Activated B cell treated with CpG ODN at 0.5 μM for 24 hours (primary cell): ENCODE measurements at places on chromosomes 1 and 21. TPM values are rescaled to one million over a fixed set of nuclear protein-coding genes. Genes with fewer than 3 reads are reported as not detected.

DNA sequence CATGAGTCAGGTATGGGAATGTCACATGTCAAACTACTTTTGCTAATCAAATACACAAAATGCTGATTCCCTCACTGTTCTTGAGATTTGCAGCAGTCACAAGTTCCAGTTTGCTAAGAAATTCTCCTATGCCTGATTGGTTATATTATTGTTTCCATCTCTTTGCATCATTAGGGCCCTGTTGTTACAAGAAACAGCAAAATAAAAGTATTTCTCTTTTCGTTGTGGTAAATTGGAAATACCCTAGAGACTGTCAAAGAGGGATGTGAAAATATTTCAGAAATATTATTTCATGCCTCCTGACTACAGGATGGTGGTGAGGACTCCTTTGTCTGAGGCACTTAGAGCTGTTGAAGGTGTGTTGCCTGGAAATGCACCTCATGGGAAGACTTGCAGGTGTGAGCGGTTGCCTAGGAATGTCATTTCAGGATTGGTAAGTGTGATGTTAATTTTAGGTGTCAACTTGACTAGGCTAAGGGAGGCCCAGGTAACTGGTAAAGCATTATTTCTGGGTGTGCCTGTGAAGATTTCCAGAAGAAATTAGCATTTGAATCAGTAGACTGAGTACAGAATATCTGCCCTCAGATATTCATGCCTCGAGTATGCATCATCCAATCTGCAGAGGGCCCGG is 117.4 kb downstream of the ROR1 start:
- DNase-seq: no peak

DNA sequence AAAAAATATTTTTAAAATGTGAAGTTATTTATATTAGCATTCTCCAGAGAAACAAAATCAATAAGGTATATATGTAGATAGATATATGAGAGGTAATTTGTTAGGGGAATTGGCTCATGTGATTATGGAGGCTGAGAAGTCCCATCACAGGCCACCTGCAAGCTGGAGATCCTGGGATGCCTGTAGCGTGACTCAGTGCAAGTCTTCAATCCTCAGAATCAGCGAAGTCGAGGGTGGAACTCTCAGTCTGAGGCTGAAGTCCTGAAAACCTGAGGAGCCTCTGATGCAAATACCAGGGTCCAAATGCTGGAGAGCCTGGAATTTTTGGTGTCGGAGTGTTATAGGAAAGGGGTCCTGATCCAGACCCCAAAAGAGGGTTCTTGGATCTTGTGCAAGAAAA is 658.5 kb downstream of the USP25 start:
- DNase-seq: no peak

DNA sequence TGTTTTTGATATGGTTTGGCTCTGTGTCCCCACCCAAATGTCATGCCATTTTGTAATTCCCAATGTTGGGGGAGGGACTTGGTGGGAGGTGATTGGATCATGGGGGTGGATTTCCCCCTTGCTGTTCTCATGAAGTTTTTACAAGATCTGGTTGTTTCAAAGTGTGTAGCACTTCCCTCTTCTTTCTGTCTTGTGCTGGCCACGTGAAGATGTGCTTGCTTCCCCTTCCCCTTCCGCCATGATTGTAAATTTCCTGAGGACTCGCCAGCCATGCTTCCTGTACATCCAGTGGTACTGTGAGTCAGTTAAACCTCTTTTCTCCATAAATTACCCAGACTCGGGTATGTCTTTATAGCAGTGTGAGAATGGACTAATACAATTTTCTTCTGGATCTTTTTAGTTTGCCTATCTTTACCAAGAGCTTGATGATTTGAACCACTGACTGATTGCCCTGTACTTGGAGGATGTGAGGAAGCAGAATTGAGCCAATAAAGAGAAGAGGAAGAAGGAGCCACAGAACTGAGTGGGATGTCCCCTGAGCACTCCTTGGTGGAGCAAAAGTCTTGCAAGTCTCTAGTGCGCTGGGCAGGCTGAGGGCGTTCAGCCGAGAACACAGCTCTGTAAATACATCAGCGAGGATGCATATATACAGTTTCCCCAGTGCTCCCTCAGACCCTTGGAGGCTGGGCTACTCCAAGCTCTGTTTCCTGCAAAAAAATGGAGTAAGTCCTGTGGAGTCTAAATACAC is 102.6 kb downstream of the CYYR1 start:
- no peak for DNase-seq

CIART gene
- 0.20 and 1.0 TPM in 2 replicates for total RNA-seq

GRCh38 chr1:22753481-22753971 is 42.9 kb downstream of the EPHB2 start:
- no peak for DNase-seq

ZBTB8A gene
- 0.11 and 0.24 TPM in 2 replicates for total RNA-seq

DNA sequence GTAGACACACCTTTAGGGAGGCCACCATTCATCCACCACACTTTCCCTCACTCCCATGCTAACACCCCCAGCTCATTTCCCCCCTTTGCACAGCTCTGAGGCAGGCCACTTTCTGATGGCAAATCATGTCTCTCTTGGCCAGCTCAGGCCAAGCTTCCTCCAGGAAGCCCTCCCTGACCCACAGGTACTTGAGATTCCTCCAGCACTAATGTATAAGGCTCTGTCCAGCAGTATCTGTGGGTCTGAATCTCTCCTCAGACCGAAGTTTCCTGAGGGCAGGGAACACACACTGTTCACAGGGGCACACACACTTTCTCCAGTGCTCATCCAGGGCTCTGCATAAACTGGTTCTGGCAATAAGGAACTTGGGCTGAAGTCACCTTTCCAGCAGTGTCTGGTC is 19.2 kb downstream of the LGR6 start:
- no peak for DNase-seq

DNA sequence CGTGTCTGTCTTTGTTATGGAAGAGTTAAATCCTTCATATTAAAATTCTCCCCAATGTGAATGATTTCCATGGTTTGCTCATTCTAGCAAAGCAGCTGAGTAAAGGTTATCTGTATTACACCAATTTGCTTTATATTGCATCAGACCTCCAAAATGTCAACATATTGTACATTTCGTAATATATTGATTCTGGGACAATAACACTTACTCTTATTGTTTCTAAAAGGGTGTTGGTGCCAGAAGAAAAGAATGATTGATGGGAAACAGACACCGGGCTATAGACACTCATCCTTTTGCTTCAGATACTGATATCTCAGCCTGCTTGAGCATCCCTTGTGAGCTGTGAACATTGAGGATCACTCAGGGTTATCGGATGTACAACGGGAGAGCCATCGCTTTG is 7.0 kb downstream of the NTNG1 start:
- no peak for DNase-seq

GRCh38 chr21:41576013-41576615 is 68.2 kb upstream of the TMPRSS2 start:
- no peak for DNase-seq

DNA sequence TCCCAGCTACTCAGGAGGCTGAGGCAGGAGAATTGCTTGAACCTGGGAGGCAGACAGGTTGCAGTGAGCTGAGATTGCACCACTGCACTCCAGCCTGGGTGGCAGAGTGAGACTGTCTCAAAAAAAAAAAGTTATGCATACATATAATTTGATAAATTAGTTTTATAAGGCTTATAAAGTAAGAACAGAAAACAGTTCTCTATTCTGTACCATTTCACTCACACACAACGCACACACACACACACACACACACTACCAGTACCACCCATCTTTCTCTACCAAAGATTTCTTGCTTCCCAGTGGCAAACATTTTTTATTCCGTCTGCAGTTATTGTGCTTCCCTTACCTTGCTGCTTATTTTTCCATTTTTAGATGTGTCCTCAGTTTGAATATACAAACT is 46.4 kb upstream of the FASLG start:
- no peak for DNase-seq

PLA2G4A gene
- not detected in 2 replicates for total RNA-seq

DNA sequence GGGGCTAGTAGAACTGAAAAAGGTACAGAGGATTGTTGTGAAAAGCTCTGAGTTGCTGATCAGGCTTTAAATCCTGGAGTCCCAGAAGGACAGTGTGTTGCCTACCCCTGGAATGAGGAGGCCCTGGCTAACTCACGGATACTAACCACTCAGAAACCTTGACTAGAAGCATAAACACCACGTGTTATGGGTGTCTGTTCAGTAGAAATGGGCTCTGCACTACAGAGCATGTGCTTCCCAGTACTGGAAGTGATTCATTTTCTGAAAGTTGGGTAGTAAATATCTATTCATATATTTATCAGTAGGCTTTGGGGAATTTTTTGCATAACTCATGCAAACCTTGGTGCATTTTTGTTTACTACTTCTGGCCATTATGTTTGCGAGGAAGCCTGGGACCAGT is 15.1 kb upstream of the CLCA1 start:
- DNase-seq: no peak

DNA sequence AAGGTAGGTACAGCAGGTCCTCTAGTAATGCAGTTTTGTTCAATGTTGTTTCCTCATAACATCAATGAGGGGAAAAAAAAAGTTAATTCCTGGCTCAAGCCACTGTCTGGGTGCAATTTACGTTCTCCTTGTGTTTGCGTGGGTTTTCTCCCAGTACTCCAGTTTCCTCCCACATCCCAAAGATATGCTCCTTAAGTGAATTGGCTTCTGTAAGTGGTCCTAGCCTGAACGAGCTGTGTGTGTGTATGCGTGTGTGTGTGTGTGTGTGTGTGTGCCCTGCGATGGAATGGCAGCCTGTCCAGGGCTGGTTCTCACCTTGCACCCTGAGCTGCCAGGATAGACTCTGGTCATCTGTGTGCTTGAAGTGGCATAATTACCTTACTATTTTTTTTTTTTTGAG is 332.0 kb downstream of the PDE4B start:
- no peak for DNase-seq

GRCh38 chr1:234144901-234145300 is 228.4 kb upstream of the COA6 start:
- no peak for DNase-seq

DNA sequence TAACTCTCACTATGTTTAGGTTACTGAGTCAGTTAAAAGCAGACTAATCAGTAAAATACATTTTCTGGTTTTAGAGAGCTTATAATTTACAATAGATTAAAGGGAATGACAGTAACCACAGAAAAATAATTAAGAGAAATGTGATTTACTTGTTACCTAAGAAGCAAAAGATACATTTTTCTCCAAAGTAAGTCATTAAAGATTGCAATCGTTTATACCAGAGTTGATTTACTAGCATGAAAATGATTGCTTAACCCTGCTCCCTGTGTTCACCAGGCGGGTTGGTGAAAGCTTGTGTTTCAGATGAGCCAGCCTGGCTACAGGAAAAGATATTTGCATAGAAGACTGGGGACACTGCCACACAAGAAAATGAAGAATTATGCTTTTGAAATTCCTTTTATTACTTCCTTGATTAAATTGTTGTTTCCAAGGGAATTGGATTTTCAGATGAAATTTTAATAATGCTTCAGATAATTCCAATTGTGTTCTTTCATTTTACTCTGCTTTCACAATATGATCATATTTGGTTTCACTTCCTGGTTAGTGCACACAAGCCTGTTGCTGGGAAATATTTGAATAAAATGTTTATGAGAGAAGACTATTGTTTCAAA is 27.9 kb downstream of the LRRC8B start:
- DNase-seq: no peak

DNA sequence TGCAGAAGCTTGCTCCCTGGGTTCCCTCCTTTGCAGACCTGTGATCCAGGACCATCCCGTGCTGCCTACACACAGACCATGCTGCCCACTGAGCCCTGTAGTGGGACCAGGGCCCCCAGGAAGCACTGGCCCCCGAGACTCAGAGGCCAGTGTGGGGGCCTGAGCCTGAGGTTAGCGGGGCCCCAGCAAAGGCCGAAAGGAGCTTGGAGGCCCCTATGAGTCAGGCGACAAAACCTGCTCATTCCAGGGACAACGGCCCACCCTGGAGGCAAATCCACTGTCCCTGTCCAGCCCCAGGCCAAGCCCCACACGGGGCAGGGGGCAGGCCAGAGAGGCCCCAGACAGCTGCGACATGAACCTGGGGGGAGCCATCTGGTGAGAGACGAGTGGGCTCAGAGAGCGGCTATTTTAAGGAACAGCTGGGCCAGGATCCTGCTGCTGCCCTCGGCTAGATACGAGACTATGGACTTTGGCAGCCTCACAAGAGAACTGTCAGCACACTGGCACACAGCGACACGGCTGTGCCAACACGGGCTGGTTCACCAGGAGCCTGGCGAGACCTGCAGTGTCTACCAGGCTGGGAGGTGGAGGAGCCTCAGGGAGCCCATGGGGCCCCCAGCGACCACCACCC is 74.7 kb downstream of the ARHGEF16 start:
- DNase-seq: no peak

C2CD2 gene
- 6.7 TPM in 2 replicates for total RNA-seq

DNA sequence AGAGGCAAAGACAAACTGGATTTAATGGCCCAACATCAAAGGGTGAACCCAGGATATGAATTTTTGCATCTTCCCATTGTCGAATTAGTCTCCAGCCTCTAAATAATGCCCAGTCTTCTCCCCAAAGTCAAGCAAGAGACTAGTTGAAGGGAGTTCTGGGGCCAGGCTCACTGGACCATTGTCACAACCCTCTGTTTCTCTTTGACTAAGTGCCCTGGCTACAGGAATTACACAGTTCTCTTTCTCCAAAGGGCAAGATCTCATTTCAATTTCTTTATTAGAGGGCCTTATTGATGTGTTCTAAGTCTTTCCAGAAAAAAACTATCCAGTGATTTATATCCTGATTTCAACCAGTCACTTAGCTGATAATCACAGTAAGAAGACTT is 26.5 kb downstream of the CD53 start:
- no peak for DNase-seq

DNA sequence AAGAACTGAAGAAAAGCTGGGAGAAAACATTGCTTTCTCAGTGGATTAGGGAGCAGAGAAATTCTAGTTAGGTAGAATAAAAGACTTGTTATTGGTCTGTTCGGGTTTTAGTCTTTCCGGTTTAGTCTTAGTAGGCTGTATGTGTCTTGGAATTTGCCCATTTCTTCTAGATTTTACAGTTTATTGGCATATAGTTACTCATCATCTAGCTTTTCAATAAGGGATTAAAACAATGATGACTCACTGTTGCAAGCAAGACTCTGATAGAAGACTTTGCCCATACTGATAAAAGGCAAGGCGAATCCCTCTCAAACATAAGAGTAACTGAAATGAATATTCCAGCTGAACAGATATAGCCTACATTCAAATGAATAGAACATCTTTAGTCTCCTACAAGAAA is 62.3 kb downstream of the GPR137B start:
- DNase-seq: no peak

DNA sequence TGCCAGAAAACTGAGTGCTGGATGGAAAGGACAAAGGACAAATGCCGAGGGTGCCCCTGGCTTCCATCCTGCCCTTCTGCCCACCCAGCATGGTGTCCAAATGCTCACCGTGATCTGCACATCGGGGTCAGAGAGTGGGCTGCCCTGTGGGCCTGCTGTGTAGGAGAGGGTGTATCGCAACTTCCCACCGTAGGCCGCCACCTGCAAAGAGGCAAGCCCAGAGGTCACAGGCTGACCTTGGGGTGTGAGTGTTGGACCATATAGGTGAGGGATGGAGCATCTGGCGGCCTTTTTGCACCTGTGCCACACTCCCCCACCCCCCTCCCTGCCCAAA is 53.5 kb downstream of the LDLRAD2 start:
- peak; percentile 24 for DNase-seq

AMY1A gene
- not detected in 2 replicates for total RNA-seq

CD5L gene
- 0.20 TPM in 1 of 2 replicates, not detected in the other for total RNA-seq

LCE3D gene
- not detected in 2 replicates for total RNA-seq

- DNase-seq: no peak
Measured at GRCh38 chr1:42844592-42845140, 1.7 kb upstream of the ZNF691 start.

GRCh38 chr1:74470251-74470650 is 42.2 kb downstream of the LRRC53 start:
- DNase-seq: no peak
